A549 treated with ZK216348 at 1 μM for 4 hours (cell line): ENCODE measurements at places on chromosomes 7 and 10. TPM values are rescaled to one million over a fixed set of nuclear protein-coding genes. Genes with fewer than 3 reads are reported as not detected.

The PLPP4 gene
- total RNA-seq = 0.25 TPM in 1 of 5 replicates, not detected in the others

The CCDC3 gene
- 0.72 to 1.3 TPM (median 1.1 TPM) in 5 replicates for total RNA-seq

The CALHM1 gene
- not detected in 5 replicates for total RNA-seq

The PRLHR gene
- not detected in 5 replicates for total RNA-seq

The FRAT1 gene
- total RNA-seq = 0.74 to 2.5 TPM (median 1.8 TPM) in 5 replicates

The DOCK4 gene
- total RNA-seq = 4.0 to 7.8 TPM (median 7.2 TPM) in 5 replicates

The GPNMB gene
- 2.2 to 4.8 TPM (median 2.8 TPM) in 5 replicates for total RNA-seq

The AZGP1 gene
- 0.31 TPM in 1 of 5 replicates, not detected in the others for total RNA-seq

The KLF14 gene
- total RNA-seq = not detected in 5 replicates

The HABP2 gene
- 0.07 to 0.12 TPM (median 0.09 TPM) in 4 of 5 replicates, not detected in the other for total RNA-seq

The CISD1 gene
- 45.7 to 66.8 TPM (median 54.5 TPM) in 5 replicates for total RNA-seq

The FAM13C gene
- total RNA-seq = not detected in 5 replicates

The LIPF gene
- not detected in 5 replicates for total RNA-seq

The PIP gene
- total RNA-seq = 0.51 to 0.75 TPM (median 0.71 TPM) in 3 of 5 replicates, not detected in the others

The LOXL4 gene
- total RNA-seq = 1.0 to 1.5 TPM (median 1.4 TPM) in 5 replicates

The NKX6-2 gene
- 0.18 to 0.41 TPM (median 0.35 TPM) in 4 of 5 replicates, not detected in the other for total RNA-seq

The ADRA2A gene
- total RNA-seq = 0.05 TPM in 1 of 5 replicates, not detected in the others

The ARHGEF35 gene
- total RNA-seq = 0.15 to 0.51 TPM (median 0.33 TPM) in 5 replicates

The FAM180A gene
- total RNA-seq = not detected in 5 replicates

The PALD1 gene
- total RNA-seq = 4.2 to 8.5 TPM (median 7.4 TPM) in 5 replicates

The NUTM2A gene
- 0.05 to 0.13 TPM (median 0.09 TPM) in 4 of 5 replicates, not detected in the other for total RNA-seq

The EPHB4 gene
- 27.8 to 48.1 TPM (median 47.4 TPM) in 5 replicates for total RNA-seq

The TMEM176A gene
- total RNA-seq = not detected in 5 replicates

The CLRN3 gene
- not detected in 5 replicates for total RNA-seq
